ENCODE measurements at places on chromosomes 4 and X.

- DNase-seq = no peak
Observed at GRCh38 chr4:46684041-46684440, 225.0 kb downstream of the COX7B2 start.

GRCh38 chrX:102950908-102951866 is 14.1 kb downstream of the RAB40AL start:
- DNase-seq = peak; percentile 24

DNA sequence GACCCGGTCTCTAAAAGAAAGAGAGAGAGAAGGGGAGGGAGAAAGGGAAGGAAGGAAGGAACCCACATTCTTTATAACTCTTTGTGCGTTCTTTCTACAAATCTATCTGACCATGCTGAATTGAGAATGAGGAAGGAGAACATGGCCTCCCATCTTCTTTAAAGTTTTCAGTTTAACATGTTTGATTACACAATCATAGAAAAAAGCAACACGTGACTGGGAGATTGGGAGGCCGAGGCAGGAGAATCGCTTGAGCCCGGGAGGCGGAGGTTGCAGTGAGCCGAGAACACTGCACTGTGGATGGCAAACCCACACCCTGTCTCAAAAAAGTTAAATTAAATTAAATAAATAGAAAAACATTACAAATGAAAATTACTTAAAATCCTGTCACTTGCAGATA is 254.5 kb downstream of the RAPGEF2 start:
- no peak for DNase-seq

DNA sequence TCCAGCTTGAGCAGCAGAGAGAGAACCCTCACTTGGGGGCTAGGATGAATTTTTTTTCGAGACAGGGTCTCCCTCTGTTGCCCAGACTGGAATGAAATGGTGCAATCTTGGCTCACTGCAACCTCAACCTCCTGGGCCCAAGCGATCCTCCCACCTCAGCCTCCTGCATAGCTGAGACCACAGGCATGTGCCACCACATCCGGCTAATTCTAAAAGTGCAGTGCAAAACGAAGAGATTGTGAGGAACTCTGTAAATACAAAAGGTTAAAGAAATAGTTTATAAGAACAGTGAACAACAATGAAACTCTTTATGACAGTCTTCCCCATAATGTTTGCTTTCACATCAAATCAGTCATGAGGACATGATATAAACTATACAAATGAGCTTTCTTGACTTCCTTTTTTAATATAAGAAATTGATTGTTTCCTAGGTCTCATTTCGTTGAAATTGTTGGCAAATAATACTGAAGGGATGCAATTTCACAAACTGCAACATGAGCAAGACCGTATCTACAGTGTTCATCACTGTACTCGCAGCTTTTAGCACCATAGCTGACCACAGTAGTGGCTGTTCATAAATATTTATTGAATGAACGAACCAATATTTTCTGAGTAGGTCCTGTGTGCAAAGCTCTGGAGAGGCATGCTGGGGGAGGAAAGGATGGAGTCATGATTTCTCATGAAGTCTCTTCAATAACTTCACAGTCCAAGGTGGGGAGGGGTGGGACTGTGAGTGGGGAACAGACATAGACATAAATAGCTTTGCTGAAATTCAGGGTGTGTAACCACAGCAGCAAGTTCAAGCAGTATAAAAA is 116.1 kb downstream of the SHROOM3 start:
- no peak for DNase-seq

DNA sequence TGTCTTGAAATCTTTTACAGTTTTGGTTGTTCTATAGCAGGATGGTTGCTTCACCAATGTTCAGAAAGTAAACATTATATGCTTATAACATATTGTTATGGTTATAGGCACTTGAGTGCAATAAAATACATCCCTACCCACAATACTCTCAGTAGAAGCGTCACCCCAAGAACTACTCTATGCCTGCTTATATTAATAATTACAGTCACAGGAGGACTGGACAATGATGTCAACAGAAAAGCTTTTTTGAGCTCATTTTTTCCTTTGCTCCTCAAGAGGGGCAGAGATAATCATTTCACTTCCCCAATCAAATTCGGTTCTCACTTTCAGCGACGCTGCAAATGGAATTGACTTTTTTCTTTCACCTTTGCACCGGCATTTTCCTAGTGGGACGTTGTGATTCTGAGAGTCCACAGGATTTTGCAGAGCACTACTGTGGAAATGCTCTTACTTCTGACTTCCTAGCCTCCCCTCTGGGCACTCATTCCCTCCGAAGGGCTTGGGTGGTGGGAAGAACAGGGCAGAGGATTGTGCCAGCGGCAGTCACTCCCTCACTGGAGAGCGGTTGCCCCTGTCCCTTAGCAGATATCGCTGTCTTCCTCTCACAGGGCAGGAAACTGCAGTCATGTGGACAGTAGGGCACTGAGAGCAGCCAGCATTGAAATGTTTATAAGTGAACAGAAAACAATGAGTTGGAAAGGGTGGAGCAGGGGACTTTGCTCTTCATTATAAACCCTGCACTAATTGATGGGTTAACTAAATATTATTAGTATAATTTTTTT is 24.9 kb upstream of the SGMS2 start:
- no peak for DNase-seq

- DNase-seq = no peak
Observed at GRCh38 chr4:11151500-11151899, 277.2 kb downstream of the HS3ST1 start.

DNA sequence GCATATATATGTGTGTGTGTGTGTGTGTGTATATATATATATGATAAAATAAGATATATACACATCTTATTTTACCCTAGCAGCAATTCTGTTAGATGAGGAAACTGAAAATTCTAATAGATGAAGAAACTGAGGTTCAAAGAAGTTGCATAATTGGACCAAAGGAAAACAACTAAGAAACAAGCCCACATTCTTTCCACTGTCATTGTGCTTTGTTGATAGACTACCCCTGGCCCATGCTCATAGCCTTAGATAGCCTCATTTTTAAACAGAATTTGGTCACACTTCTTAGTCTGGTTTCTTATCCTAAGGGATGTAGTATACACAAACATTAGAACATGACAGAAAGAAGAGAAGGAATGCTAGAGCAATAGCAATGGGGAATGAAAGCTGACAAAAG is 138.8 kb downstream of the NDST3 start:
- no peak for DNase-seq

DNA sequence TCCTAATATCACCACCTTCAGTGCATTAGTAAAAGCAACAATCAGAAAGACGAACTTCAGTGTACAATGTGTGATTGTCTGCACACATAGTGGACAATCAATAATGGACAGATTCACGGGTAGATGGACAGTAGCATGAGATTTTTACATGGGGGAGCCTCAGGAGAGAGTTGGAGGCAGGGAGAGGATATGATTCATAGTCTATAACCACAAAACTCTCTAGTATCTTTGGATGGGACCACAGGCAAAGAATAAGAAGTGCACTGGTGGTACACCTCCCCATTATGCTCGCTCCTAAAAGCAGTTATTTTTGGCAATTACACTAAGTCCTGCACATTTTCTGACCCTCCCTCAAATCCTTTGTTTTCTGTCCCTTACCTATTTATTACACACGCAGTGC is 624.4 kb upstream of the ACTRT1 start:
- DNase-seq = no peak

DNA sequence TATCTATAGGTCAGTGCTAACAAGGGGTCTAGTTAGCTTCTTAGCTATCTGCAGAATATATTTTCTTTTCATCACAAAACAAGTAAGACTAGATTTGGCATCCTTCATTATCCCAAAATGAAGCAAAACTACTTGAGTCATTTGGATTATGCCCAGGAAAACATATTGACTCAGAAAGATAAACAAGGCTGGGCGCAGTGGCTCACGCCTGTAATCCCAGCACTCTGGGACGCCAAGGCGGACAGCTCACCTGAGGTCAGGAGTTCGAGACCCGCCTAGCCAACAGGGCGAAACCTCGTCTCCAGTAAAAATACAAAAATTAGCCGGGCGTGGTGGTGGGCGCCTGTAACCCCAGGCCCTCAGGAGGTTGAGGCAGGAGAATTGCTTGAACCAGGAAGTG is 18.0 kb upstream of the MND1 start:
- no peak for DNase-seq

GRCh38 chr4:40285692-40286091 is 49.4 kb upstream of the CHRNA9 start:
- no peak for DNase-seq

DNA sequence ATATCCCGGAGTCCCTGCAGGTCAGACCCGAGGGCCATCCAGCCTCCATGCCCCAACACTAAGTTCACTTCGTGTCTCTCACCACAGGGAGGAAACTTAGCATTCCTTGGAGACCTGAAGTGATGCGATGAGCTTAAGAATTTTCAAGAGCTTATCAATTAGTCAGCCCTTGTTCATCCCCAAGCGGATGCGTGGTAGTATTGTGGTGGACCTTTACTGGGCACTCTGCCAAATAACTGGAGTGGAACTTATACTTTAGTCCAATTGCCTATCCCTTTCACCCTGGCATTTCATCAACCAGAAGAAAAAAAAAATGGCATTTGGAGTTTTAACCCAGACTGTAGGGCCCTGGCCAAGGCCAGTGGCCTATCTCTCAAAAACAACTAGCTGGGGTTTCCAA is 137.1 kb downstream of the RELL1 start:
- no peak for DNase-seq

DNA sequence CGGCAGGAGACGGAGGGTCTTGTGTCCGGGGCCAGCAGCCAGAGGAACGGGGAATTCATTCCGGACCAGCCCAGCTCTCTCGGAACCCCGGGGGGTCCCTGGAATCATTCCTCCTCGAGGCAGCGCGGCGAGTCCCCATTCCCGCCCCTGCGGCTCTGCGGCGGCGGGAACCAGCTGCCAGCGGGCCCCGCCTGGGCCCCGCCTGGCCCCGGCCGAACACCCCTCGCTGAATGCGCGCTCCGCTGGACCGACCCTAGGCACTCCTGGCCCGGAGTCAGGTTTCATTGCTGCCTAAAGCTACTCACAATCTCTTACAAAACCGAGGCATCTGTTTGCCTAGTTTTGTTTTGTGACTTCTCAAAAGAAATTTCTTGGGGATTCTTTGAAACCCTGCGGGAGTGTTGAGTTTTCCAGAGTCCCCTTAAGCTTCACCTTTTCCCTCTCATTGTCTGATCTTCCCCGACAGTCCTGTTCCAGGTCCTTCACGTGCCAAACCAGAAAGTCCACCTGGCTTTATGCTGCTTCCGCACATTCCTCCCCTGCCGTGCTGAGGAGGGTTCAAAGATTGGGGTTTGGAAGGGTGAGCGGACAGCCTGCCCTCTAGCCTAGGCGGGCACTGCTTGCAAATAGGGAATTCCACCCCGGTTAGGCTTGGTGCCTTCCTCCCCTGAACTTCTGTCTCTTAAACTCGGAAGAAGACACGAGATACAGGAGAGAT is 789 bp downstream of the ARHGAP10 start:
- DNase-seq = peak; percentile 65

DNA sequence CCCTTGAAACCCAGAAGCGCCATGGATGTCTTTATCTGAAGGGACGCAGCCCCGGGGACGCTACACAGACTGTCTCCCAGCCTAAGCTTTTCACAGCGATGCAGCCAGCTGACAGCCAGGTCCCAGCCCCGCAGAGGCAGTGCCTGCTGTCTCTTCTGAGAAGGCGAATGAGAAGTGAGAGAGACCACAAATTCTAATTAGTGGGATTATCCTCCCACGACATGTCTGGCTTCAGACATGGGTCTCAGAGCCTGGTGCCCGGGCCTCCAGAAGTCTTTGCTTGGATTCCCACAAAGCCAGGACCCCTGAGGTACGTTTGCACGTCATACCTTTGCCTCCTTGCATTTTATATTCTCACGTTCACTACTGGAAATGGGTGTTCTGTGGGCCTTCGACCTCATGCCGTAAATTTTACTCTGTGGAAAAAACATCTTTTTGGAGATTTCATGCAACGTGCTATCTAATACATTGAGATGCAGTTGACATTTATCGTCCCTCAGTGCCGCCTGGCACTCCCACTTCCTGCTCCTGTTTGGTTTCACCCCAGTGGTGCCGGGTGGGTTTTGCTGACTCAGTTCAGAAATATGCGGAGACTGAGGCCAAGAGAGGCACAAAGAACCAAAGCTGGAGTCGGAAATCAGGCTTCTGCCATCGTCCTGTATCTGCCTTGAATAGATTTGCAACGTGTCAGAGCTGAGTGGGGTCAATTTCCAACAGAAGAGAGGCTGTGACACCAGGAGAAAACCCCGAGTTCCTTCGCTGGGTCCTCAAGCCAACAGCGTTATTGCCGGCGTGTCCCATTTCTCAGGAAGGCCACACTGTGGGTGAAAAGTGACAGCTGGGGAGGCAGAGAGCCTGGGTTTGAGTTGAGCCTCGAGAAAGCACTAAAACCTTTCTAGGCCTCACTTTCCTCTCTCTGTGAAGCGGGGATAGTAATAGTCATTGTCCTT is 114.4 kb downstream of the STK32B start:
- DNase-seq = peak; percentile 39

GRCh38 chrX:85065512-85066198 is 62.0 kb downstream of the APOOL start:
- DNase-seq = no peak

- no peak for DNase-seq
Observed at GRCh38 chr4:89800527-89801103, 36.3 kb downstream of the SNCA start.

DNA sequence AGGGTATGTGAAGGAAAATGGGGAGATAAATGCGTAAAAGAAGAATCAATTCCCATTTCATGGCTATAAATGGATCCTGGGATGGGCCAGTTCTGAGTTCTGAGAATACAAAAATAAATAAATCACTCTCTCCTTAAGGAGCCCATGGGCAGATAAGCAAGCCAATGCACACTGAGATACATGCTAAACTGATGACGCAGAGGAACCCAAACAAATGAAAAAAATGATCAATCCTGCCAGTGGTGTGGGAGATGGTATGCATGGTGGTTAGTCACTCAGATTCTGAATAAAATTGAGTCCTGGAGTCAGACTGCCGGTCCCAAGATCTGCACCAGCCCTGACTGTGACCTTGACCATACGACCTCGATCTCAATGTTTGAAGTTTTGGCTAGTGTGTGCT is 59.7 kb downstream of the NEIL3 start:
- no peak for DNase-seq

- DNase-seq = no peak
Observed at GRCh38 chr4:76784237-76784636, 113.7 kb downstream of the SOWAHB start.
